ENCODE measurements at places on chromosomes 2 and 18.

DNA sequence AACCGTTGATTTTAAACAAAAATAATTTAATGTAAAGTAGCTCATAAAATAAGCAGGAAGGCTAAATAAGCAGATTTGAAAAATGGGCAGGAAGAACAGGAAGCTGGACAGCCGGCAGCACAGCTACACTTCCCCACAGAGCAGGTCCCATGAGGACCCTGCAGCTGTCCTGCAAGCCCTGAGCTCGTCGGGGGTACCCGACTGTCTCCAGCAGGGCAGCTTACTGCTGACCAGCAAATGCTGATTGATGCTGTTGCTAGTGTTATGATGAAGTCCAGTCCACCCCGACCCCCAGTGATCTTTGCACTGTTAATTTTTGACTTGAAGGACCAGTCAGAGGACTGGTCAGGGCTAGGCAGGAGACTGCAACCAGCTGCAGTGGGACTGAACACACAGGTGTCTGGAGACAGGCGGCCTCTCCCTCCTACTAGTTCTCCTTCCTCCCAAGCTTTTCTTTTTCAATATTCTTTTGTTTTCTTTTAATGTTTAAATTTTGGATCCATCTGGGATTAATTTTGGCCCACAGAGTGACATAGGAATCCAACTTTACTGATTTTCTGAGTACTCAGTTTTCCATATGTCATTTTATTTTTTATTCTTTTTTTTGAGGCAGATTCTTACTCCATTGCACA is 27.7 kb downstream of the POLE4 start:
- DNase-seq = no peak

GRCh38 chr18:43919551-43919950 is 642.3 kb upstream of the SYT4 start:
- DNase-seq = no peak

- no peak for DNase-seq
Measured at GRCh38 chr18:63550068-63550467, 7.9 kb downstream of the SERPINB12 start.

- no peak for DNase-seq
Measured at GRCh38 chr2:224816816-224817215, 100.7 kb upstream of the CCDC195 start.

DNA sequence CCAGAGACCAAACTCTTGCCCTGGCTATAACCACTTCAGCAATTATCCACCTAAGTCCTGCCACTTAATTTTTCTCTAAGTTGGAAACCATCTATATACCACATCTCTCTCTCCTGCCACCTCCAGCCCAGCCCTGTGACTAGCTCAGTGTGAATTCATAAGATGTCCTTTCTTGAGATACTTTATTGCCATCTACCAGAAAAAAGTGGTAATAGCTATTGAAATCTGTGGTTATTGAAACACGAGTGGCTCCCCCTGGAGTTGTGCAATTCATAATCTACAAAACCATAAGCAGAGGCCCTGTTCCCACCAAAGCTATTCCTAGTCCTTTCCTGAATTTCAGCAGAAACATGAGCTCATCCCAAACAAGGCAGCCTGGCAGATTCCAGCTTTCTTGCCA is 324.0 kb downstream of the TXNL1 start:
- DNase-seq = no peak

- no peak for DNase-seq
Measured at GRCh38 chr2:65727381-65727780, 295.0 kb upstream of the SPRED2 start.

DNA sequence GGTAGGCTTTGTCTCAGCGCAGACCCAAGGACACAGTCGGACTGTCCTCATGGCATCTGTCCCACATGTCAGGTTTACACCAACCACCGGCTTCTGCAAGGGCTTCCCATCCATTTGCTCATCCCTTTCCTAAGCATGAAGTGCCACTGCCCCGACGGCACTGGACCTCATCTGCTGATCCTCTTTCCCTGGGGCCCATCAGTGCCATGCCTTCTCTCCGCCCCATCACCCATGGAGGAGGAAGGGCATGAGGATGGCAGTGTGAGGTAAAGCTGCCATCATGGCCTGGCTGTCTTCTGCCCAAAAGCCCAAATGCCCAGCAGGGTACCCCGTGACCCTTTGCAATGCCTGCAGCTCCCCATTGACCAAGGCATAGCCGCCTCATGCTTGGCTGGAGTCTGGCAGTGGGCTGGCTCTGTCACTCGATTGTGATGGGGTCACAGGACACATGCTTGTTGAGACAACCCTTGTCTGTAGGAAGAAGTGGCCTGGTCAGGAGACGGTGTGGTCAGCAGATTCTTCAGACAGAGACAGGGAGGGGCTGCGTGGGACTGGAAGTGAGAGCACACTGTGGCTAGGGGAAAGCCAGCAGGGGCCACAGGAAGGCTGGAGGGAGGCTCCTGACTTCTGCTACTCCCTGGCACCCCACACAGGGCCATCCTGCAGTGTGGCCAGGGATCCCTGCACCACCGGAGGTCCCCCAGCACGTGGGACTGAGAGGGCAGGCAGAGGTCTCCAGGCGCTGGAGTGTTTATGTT is 493.7 kb upstream of the HS6ST1 start:
- no peak for DNase-seq

- DNase-seq = no peak
Measured at GRCh38 chr2:138121666-138122661, 157.7 kb downstream of the HNMT start.

- no peak for DNase-seq
Measured at GRCh38 chr2:40639320-40639719, 187.4 kb upstream of the SLC8A1 start.

- DNase-seq = no peak
Measured at GRCh38 chr2:212135739-212136138, 402.9 kb downstream of the ERBB4 start.

GRCh38 chr2:30233271-30234009 is 2.1 kb downstream of the LBH start:
- DNase-seq = no peak

All from stimulated activated CD8-positive, alpha-beta memory T cell treated with anti-CD3 and anti-CD28 coated beads, Interleukin-15, amount 100 ng/mL, for 4 hours (primary cell).